ENCODE measurements at places on chromosomes 5 and 9.
A peak's percentile ranks its signal among the peaks of the same experiment; 100 is the strongest.

DNA sequence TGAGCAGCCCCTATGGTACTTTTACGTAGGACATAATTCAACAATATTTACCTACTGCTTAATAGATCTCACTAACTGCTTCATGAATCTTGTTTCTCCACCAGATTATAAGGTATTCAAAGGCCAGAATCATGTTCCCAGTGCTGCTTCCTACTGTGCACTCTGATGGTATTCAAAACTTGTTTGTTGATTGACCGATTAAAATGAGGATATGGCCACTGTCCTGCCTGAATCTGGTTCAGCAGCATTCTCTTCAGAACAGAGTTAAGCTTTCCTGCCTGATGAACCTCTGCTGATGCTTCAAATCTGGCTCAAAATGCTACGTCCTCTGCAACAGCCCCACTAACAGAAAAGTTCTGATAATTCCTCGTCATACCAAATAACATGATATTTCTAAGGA, 150.7 kb upstream of the ZNF462 start:
- no peak for DNase-seq

DNA sequence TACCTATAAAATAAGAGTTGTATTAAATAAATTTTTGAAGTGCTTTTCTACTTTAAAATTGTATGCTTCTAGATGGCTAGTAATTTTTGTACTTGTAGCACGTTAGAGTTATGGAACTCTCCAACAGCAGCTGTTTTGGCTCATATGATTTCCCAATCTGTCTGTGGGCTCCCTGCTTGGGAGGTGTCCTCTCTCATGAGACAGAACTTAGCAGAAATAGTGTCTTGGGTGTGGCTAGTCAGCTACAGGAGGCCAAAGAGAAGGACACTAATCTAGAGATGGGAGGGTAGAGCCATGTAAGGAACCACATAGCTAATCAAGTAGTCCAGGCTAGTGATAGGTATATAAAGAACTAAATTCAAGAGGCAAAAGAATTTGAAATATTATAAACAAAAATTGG, 78.4 kb upstream of the DAB2 start:
- DNase-seq: no peak

- no peak for DNase-seq
Measured at GRCh38 chr9:18979367-18979766, 53.6 kb downstream of the SAXO1 start.

- no peak for DNase-seq
Measured at GRCh38 chr5:106020894-106021293, 1649.8 kb downstream of the EFNA5 start.

- no peak for DNase-seq
Measured at GRCh38 chr9:6708732-6709131, 49.0 kb upstream of the KDM4C start.

DNA sequence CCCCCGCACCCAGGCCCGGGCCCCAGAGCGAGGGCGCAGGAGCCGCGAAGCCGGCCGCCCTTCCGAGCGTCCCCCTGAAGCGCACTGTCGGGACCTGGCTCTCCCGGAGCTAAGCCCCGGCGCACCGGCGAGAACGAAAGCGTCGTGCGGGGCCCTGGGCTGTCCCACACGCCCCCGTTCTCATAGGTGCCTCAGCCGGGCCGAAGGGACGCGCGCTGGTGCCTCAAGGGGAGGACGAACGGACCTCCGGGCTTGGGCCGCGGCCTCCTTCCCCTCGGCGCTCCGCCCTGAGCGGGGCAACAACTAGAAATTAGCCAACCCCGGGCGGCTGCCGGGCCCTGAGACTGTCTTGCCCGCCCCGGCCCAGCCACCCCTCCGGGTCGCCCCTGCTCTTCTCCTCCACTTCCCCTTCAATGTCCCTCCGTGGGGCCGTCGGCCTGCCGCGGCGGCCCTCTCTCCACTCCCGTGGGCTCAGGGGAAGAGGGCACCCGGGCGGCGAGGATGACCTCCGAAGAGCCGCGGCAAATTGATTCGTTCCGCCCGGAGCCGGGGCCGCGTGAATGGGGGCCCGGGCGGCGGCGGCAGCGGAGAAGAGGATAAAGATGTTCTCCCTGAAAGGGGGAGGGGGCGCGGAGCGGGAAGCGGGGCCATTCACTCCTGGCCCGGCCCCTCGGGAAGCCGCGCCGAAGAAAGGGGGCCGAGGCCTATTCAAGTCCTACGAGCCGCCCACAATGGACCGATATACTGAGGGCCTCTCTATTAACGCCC, 3.5 kb upstream of the PRDM12 start:
- DNase-seq: no peak

DNA sequence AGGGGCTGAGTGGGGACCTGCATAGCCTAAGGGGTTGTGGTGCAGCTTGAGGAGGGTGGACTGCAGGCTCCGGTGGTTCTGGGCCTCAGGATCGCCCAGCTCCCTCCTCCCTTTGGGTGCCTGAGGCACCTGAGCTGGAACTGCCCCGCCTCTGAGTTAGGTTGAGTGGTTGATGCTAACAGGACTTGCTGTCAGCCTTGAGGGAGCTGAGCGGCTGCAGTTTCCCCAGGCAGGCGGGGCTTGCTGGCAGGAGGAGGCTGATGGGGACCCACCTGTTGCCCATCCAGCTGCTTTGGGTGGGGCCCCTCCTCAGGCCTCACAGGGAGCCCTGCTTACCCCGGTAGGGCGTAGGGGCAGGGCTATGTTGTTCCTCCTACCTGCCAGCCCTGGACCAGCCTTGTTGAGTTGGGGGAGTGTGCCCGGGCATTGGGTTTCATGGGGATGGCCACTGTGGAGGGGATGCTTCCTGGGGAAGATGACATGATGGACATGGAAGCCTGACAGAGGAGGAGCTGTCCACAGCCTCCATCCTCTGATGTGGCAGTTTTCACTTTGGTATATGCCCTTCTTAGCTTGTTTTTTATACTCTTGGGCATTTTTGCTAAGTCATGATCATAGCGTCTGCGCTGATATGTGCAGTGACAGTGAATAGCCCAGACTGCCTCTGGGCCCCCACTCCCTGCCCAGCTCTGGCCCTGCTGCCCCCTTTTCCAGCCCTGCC, 14.3 kb downstream of the WNK2 start:
- no peak for DNase-seq

- no peak for DNase-seq
Measured at GRCh38 chr9:109444771-109445320, 53.3 kb downstream of the PTPN3 start.

GRCh38 chr9:99732715-99733114, 89.0 kb upstream of the NR4A3 start:
- no peak for DNase-seq

DNA sequence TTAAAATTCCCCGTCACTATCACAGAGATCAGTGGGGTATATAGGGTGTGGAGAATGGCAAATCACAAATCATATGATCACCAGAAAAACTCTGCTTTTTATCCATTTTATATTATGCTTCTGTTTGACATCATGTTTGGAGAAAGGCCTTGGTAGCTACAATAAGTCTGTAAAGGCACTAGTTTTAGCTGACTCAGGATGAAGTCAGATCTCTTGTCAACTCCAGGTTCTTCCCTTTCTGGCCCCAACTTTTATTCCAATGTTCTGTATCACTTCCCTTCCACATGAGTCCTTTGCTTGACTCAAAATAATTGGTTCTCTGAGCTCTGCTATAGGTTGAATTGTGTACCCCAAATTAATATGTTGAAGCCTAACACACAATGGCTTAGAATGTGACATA, 484.9 kb downstream of the PTPRD start:
- no peak for DNase-seq

DNA sequence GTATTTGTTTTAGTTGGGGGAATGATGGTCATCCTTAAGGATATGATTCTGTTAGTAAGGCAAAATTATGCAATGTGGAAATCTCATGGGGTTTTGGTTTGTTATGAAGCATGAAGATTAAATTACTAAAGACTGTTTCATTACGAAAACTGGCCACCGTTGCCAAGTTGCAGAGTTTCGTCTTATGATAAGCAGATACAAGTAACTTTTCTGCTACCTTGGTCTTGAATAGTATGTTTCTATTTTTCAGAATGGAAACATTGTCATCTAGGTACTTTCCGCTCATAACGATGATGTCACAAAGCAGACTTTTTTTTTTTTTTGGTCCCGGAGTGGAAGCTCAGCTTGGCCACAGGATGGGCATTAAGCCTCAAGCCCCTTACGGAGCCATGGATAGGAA, 4.2 kb downstream of the CCNI2 start:
- peak; percentile 34 for DNase-seq

- no peak for DNase-seq
Measured at GRCh38 chr9:15724612-15725011, 171.8 kb downstream of the CCDC171 start.

DNA sequence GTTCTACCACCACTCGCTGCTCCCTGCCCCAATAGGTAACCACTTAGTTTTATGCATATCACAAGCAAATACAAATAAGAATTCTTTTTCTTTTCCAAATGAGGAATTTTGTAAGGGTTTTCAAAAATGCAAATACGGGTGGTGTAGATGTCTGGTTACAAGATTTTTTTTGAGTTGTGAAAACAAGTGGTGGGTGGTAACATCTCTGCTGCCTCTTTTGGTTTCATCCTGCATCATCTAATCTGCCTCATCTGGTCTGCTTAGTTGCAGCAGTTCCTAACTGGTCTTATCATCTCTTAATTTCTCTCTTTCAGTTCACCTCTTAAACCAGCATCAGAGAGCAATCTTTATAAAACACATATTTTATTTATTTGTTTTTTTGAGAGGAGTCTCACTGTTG, 5.3 kb downstream of the NFX1 start:
- DNase-seq: no peak

- no peak for DNase-seq
Measured at GRCh38 chr5:145854651-145855258, 18.1 kb downstream of the GRXCR2 start.

DNA sequence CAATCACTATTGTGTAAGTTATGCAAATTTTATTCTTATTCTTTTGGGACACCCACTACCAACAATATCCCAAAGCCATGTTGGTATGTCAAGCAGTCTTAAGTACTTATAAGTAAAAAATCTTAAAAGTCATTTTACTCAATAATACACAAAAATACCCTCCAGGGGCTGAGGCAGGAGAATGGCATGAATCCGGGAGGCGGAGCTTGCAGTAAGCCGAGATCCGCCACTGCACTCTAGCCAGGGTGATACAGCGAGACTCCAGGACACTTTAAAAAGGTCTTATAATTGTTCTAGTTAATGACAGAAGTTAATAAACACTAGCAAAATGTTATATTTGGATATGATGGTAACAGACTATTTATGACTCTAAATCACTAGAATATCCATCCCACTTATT, 16.8 kb downstream of the CLINT1 start:
- DNase-seq: no peak

- no peak for DNase-seq
Measured at GRCh38 chr5:80101993-80102392, 66.8 kb downstream of the THBS4 start.

DNA sequence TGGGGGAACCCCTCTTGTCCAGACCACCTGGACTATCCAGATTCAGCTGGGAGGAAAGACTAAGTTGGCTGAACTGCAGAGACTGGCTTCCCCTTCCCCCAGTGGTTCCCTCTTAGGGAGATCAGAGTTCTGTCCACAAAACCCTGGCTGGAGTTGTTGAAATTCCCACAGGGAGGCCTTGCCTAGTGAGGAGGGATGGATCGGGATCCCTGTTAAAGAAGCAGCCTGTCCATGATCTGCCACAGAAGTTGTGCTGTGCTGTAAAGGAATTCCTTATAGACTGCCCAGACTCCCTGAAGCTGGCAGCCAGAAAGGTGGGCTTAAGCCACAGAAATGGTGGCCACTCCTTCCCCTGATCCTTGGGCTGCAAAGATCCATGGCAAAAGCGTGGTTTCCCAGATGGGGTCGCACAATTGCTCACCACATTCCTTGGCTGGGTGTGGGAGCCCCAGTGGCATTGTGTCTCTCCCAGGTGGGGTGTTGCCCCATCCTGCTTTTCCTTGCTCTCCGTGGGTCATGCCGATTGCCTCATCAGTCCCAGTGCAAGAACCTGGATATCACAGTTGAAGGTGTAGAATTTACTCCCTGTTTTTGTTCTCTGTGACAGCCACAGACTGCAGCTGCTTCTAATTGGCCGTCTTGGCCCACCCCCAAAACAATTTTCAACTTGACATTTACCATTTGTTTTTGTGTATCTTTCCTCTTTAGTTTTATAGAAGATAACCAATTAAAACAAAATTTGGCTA, 342.4 kb downstream of the FGF10 start:
- DNase-seq: no peak

DNA sequence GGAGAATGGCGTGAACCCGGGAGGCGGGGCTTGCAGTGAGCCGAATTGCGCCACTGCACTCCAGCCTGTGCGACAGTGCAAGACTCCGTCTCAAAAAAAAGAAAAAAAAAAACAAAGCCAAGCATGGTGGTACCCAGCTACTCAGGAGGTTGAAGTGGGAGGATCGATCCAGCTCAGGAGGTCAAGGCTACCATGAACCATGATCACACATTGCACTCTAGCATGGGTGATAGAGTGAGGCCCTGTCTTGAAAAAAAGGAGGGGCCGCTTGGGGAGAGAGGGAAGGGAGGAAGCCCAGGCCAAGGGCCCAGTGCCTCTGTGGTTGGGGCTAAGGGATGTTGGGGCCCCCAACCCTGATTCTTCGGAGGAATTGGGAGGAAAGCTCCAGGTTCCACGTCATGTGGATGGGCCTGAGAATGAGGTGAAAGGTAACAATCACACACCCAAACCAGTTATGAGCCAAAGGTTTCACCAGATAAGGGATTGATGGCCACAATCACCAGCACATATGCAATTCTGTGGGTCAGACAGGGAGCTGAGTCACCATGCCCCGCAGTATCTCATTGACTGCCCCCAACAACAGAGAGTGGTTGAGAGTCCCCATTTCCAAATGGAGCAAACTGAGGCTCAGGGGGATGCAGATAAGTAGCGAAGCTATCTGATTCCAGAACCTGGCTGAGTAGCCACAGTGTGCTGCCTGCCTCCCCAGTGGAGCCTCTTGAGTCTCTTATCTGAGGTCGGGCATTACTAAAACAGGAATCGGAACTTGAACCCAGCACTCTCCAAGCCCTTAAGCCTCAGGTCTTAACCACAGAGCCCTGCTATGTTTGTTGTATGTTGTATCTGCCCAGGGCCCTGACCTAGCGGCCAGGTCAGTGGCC, 20.5 kb downstream of the SWI5 start:
- no peak for DNase-seq

DNA sequence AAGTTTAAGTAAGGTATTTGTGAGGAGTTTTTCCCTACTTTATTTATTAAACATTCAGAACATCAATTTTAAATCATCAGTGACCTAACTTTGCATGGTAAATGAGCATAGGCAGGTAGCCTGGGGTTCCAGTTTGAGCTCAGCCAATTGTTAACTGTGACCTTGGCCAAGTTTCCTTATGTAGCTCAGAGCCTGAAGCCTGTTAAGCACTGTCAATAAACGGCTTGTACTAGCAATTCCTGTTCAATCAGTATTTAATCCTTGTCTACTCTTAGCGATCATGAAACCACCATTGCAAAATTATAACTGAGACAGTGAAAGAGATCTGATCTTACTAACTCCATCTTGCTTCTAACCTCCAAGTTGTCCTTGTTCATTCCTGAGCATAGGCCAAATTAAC, 4.7 kb upstream of the SOWAHA start:
- no peak for DNase-seq

- DNase-seq: no peak
Measured at GRCh38 chr5:177097016-177097985, 10.6 kb downstream of the FGFR4 start.
